ENCODE measurements at places on chromosomes 7 and 10.

DNA sequence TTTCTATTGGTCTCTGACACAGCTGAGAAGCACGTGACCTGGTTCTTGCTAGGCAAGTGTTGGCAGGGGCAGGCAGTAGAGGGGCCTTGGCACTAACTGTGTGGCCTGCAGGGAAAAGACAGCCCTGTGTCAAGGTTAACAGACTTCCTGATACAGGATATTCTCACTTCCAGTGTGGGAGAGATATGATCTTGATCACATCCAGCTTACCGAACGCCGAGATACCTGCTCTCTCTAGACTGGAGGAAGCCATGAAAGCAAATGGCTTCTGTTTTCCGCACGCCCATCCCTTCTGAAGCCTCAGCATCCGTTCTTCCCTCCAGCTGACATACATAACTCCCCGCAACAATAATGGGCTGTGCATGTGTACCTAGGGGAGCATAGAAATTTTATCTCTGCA is 79.4 kb downstream of the VSTM4 start:
- DNase-seq, result no peak

DNA sequence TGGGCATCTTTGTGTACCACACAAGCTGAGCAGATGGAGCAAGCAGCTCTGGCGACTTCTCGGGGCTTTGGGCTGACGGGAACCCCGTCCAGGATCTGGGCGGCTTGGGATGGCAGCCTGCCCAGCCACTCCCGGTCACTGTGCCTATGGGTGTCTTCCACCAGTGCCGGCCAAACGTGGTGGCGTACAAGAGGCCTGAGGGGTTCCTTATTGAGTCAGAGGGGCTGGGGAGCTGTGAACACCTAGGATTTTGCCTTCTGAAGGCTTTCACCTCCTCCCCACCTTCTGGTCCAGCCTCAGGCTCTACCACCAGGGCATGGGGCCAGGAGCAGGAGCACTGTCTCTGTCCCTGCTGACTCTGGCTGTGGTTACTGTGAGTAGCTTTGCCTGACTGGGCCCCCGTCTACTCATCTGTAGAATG is 71.8 kb upstream of the PPIF start:
- no peak for DNase-seq

DNA sequence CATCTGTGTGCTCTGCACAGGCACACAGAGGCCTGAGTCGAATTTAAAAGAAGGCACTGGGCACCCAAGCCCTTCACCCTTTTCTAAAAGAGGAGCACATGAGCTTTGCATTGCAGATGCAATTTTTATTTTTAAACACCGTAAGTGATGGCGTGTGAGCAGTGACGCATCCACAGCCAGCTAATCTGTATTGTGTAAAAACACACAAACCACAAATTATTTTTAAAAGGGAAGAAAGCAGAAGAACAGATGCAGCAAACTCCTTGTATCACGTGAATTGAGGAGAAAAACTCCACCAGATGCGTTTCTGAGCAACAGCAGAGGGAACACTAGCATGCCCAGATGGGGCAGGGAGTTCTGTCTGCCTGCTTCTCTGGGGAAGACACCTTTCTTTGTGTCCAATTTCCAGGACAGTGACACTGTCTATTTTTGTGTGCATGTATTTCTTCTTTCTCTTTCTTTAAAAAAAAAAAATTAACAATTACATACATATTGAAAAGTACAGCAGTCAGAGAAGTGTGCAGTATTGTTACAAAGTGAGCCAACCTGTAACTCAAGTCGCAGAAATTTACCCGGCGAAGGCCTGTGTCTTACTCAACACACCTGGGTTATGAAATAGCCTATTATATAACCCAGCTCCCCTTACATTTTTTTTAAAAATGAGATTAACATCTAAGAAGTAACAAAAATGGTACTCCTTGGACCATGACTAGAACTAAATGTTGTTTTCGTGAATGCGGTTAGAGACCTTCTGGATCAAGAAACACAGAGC is 39.2 kb downstream of the EEPD1 start:
- peak; percentile 96 for DNase-seq

DNA sequence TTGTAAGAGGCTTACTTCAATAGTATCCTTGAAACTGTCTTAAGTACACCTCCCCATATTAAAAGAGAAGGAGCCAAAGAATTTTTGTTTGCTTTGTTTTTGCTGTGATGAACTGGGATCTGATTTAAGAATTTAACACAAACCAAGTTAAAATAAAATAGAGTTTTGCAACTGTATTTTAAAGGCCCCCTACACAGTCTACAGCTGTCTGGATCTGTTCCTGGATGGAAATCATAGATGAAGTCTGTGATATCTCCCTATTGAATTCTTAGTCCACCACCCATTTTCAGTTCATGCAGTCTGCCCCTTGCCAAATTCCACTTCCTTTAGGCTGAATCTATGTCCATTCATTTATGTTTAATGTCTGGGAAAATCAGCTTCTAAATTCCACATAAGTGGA is 169.8 kb upstream of the MEOX2 start:
- DNase-seq, result no peak

- DNase-seq, result no peak
Measured at GRCh38 chr7:137771679-137772078, 75.1 kb downstream of the DGKI start.

- peak; percentile 33 for DNase-seq
Measured at GRCh38 chr10:112842832-112843360, 107.2 kb upstream of the TCF7L2 start.

DNA sequence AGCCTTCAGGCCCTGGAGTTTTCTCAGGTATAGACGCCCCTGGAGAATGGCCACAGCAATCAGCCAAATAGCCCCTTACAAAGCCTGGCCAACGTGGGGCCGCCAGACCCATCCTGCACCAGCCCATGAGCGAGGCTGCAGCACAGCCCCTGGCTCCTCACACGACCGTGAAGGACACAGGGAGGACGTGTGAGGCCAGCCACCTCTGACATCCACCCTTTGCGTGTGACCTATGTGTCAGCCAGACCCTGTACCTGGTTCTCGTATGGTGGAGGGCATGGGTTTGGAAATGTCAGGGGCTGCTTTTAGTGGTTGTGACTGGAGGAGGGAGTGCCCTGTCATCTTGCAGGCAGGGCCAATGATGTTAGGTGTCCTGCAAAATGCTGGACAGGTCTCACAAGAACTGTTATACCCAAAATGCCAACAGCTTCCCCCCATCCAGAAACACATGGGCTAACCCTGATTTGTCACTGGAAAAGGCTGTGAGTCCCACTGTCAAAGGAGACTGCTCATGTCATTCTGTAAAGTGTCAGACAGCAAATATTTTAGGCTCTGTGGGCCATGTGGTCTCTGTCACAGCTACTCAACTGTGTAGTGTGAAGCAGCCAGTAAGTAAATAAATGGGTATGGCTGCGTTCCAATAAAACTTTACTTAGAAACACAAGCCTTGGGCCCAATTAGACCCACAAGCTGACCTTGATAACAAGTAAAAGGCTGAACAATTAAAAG is 30.0 kb downstream of the NOD1 start:
- no peak for DNase-seq

DNA sequence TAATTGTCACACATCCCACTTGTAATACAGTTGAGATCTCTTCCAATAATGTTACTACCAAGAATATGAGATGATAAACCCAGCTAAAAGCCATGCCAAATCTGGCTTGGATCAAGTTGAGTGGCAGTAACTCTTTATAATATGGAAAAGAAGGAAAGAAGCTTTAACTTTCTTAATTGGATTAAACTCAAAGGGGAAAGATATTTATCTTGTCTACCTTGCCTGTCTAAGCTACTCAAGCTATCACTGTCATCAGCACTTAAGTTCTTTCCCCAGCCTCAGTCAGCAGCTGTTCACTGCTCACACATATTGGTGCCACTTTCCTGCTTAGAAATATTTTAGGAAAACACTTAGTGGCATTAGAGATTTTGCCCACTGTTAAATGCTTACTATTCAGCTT is 350.7 kb downstream of the IPMK start:
- DNase-seq, result no peak

DNA sequence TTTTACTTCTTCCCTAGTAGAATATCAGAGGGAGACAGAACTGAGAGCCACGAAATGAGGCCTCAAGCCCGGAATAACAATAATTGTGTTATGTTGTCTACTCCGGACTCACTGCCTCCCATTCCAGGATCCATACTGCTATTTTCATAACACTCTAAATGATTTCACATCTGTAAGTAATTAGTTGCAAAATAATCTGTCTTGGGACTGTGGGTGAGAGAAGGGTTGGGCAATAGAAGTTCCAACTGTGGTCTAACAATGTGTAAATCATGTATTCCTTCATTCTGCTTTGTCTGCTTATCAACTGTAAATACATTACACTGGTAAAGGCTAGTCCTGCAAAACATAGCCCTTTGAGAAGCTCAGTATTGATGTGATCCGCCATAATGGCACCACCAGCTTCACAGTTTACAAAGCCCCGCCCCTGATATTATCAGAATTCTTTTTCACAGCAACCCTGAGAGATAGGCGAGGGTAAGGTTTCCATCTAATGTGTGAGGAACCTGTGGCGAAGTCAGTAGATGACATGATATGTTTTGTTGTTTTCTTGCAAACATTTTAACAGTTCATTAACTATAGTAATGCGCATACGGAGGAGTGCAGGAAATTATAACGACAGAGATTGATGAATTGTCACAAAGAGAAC is 265.7 kb upstream of the BMPER start:
- DNase-seq, result peak; percentile 18

All from NB4 (cell line).